ENCODE measurements at places on chromosomes 7 and 10. TPM values are rescaled to one million over a fixed set of nuclear protein-coding genes. Genes with fewer than 3 reads are reported as not detected.

CYP2C18 gene
- not detected for total RNA-seq

TMEM176A gene
- total RNA-seq = 0.54 TPM

TLL2 gene
- not detected for total RNA-seq

MAGI2 gene
- 0.19 TPM for total RNA-seq

POLR1F gene
- 14.2 TPM for total RNA-seq

ARF5 gene
- 114 TPM for total RNA-seq

GRCh38 chr10:43873717-43874116 lies 225.0 kb upstream of the ZNF32 start:
- peaks cover 3% of the 10 kb centered on the region for H3K4me1 ChIP-seq
- H3K27me3 ChIP-seq = peaks cover 10% of the 10 kb centered on the region
- H3K4me3 ChIP-seq = no peak overlapping the region
- no peaks in the 10 kb centered on the region for H3K36me3 ChIP-seq

- no peak for DNase-seq
- no peaks in the 10 kb centered on the region for H3K36me3 ChIP-seq
- H3K4me1 ChIP-seq = no peaks in the 10 kb centered on the region
These were observed 7.9 kb upstream of the CRTAC1 start for GRCh38 chr10:98038288-98038687.

DNA sequence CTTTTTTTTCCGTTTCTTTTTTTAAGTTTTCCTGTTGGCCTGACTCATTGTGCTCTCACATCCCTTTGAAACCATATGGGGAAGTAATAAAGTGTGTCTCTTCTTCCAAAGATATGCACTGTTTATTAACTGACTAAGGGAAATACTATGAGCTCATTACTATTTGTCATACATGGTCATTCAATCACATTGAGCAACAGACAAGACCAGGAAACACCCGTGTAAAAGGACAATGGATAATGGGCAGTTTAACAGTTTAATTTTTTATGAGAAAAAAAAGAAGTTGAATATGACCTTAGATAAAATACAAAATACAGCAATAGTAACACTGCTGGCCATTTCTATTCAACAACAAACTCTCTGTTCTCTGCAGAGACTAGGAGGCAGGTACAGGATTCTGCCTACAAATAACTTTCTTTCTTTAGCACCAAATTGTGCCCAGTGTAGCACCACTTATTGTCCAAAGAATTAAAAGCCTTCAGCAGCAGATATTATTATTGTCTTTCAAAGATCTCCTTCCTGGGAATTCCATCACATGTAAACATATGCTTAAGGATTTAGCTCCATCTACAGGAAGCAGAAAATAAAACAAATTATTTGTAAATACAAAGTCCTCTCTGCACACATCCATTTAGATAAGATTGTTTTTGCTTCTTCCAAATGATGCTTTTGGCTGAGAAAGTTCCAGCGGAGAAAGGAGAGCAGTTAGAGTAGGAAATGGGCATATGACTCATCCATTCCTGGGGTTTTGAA lies 55.0 kb upstream of the AKR1E2 start:
- no peak for DNase-seq
- H3K4me1 ChIP-seq = no peaks in the 10 kb centered on the region
- no peaks in the 10 kb centered on the region for H3K36me3 ChIP-seq
- H3K27ac ChIP-seq = no peak overlapping the region

DNA sequence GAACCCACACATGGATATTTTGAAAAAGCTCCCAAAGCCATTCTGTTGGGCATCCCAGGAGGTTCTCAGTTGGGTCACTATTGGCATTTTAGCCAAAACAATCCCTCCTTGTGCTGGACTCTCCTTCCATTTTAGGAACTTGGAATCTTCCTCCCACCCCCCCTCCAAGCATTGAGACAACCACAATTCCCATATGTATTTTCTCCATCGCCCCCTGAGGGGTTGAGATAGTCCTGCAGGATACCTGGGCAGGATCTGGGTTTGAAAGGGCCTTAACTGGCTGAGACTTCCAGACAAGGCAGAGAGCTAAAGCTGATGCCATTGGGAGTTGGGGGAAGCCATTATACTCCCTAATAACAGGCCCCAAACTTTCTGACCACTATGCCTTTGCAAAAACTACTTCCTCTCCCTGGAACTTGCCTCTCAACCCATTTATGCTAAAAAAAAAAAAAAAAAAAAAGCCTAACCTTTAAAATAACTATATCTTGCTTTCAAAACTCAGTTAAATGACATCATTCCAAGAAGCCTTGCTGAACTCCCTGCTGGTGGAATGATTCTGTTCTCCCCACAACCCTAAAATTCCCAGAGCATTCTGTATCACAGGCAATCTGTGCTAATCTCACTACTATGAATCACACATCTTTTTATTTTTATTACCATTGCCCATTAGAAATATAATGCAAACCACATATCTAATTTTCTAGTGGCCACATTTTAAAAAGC lies 77.5 kb upstream of the PDE1C start:
- no peak overlapping the region for H3K4me3 ChIP-seq
- no peaks in the 10 kb centered on the region for H3K36me3 ChIP-seq
- H3K27me3 ChIP-seq = no peaks in the 10 kb centered on the region
- no peak for DNase-seq
- H3K27ac ChIP-seq = no peak overlapping the region

DNA sequence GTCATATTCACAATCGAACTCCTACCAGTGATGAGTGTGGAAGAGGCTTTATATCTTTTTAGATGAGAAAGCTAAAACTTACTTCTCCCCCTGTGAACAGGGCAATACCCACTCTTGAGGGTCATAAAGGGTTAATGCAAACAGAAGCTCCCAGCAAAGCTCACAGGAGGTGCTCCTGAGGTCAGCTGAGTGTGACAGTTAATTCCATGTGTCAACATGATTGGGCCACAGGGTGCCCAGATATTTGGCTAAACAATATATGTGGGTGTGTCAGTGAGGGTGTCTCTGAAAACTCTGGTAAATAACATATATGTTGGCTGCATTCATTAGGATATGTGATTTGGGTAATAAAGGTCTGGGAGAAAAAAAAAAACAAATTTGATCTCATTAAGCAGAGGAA lies 86.0 kb downstream of the HIP1 start:
- no peaks in the 10 kb centered on the region for H3K4me1 ChIP-seq
- no peak overlapping the region for H3K4me3 ChIP-seq
- no peaks in the 10 kb centered on the region for H3K36me3 ChIP-seq
- H3K27ac ChIP-seq = no peak overlapping the region

- no peaks in the 10 kb centered on the region for H3K4me1 ChIP-seq
- H3K27me3 ChIP-seq = no peaks in the 10 kb centered on the region
- DNase-seq = no peak
- H3K36me3 ChIP-seq = no peaks in the 10 kb centered on the region
- H3K4me3 ChIP-seq = no peak overlapping the region
These were observed 261.7 kb downstream of the ETV1 start for GRCh38 chr7:13727751-13728150.

DNA sequence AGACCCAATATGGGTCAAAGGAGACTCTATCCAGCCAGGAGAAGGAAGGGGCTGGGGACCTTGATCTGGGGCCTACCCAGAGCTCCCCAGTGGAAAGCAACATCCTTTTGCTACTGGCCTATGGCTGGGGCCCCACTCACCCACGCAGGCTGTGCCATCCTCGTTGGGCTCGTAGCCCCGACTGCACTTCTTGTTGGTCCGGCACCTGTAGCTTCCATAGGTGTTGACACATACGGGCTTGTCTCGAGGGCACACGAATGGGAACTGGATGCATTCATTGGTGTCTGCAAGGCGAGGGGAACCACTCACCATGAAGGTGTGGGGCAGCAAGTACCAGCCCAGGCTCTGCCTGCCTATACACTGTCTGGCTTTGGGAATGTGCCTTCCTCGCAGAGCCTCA lies 30.5 kb downstream of the GOLGA7B start:
- H3K4me1 ChIP-seq = no peaks in the 10 kb centered on the region
- DNase-seq = no peak
- no peak overlapping the region for H3K4me3 ChIP-seq

DNA sequence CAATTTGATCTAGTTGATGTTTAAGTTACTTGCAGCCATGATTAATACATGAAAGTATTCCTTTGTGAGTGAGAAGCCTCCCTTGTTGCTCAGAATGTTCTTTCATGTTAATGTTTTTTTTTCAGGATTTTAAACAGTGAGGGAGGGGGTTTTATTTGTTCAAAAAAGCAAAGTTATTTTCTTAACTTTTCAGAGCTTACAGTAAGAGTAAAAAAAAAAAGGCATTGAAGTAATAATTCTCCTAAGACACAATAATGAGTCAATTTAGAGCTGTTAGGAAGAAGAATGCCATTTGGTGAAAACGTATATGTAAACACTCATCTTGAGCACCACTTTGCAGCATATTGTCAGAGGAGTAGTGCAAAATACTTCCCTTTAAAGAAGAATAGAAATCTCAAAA lies 105.8 kb downstream of the SEMA3A start:
- peaks cover 31% of the 10 kb centered on the region for H3K4me1 ChIP-seq
- H3K36me3 ChIP-seq = peaks cover 15% of the 10 kb centered on the region
- no peaks in the 10 kb centered on the region for H3K27me3 ChIP-seq
- H3K27ac ChIP-seq = no peak overlapping the region

DNA sequence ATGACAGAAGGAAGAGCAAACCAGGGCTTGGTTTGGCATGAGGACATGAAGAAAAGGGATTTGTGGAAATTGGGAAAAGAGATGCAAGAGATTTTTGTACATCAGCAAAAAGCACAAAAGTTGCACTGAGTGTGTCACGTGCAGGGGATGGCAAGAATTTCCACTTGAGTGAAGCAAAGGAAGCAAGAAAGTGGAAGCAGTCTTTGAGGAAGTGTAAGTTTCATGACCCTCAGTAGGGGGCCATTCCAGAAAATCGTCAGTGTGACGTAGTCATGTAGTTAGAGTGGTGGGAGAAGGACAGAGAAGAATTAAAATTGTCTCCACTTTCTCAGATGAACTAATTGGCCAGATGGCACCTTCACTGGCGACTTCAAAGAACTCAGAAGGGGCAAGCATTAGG lies 123.3 kb upstream of the FZD1 start:
- H3K4me3 ChIP-seq = no peak overlapping the region
- H3K27ac ChIP-seq = no peak overlapping the region
- no peaks in the 10 kb centered on the region for H3K4me1 ChIP-seq

DNA sequence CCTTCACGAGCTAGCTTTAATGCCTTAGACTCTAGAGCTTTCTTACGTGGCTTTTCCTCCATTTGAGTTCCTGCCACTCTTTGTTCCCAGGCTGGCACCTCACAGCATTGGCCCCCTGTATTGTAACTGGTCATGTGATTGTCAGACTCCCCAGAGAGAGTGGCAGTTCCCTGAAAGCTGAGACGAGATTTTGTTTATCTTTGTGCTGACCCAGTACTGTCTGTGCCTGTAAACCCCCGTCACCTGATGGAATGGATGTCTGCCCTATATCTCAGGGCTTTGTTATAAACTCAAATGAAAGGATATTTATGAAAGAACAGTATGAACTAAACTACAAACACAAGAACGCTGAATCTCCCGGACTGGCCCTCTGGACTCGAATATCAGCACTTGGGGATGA lies 13.0 kb downstream of the NOBOX start:
- H3K36me3 ChIP-seq = no peaks in the 10 kb centered on the region
- H3K27ac ChIP-seq = no peak overlapping the region
- H3K27me3 ChIP-seq = peaks cover 4% of the 10 kb centered on the region
- no peak overlapping the region for H3K4me3 ChIP-seq

DNA sequence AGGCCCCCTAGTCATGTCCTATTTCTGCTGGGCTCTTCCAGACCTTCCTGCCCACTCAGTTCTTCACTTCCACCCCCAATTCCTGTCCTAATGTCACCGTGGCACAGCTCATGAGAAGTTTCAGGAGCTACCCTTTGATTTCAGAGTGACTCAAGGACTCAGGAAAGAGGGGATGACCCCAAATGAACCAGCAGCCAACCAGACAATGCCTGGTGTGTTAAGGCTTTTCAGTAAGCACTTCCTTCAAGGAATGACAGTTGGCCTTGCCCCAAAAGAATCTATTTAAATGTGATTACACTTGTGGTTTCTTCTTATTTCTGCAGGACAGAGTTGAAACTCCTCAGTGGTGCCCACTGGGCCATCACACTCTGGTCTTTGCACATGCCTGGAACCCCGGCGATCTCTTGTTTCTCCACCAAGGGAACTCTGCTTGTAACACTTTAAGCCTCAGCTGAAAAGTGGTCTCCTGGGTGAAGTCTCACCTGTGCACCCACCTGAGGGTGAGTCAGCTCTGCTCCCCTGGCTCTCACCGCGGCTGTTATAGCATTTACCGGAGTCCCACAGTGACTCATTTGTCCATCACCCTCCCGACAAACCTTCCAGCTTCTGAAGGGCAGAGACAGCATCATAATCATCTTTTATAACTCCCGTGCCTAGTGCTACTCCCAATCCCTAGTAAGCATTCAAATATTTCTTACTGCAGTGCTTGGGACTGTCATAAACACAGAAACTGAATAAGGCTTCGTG lies 123.0 kb upstream of the SVIL start:
- peaks cover 7% of the 10 kb centered on the region for H3K27me3 ChIP-seq
- no peak for DNase-seq
- H3K36me3 ChIP-seq = no peaks in the 10 kb centered on the region
- no peaks in the 10 kb centered on the region for H3K4me1 ChIP-seq
- no peak overlapping the region for H3K27ac ChIP-seq

GRCh38 chr7:55132890-55133551 lies 114.2 kb downstream of the EGFR start:
- H3K27me3 ChIP-seq = no peaks in the 10 kb centered on the region
- no peak overlapping the region for H3K27ac ChIP-seq
- no peak overlapping the region for H3K4me3 ChIP-seq
- no peak for DNase-seq
- H3K4me1 ChIP-seq = no peaks in the 10 kb centered on the region

All from activated naive CD8-positive, alpha-beta T cell treated with anti-CD3 and anti-CD28 coated beads, Interleukin-2, amount 10 ng/mL, durations not matched to agents 7 days and 5 days (primary cell).